Sigmoid colon (tissue), 7 donors: ENCODE measurements at places on chromosomes 1 and 21. TPM values are rescaled to one million over a fixed set of nuclear protein-coding genes. Genes with fewer than 3 reads are reported as not detected.

DNA sequence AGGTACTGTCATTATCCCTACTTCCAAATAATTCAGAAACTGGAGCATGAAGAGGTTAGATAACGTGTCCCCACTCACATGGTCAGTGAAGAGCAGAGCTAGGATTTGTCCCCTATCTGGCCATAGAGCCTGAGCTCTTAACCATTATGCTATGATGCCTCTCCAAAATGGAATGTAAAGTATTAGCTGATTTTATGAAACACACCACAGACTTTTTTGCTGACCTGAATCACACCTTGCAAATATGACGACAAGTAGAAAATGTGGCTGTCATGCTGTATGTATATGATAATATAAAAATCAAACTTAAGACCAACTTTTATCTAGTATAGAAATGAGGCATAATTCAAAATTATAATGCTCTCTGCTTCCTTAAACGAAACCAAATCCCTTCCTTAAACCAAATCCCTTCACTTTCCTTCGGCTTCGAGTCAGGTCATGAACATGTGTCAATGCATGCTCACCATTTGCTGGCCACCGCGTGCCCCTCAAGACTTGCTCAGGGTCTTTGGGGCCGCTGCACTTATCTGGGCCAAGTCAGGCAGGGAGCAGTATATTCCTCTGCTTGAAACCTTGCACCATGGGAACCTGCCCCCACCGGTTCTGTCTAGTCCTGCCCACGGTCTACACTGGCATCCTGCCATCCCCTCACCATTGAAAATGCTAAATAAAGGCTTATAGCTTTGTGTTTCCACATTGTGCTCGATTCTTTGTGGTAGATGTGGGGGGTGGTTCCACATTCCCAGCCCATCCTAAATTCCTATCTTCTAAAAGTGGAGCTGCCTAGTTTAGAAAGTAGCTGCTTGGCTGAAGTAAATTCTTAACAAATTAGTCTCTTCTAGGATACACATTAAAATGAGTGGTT lies 1.6 kb upstream of the TMCC2 start:
- no peaks in the 10 kb centered on the region for H3K27me3 ChIP-seq
- H3K36me3 ChIP-seq = no peaks in the 10 kb centered on the region
- H3K27ac ChIP-seq = no peak overlapping the region
- H3K4me3 ChIP-seq = no peak overlapping the region
- no peak for DNase-seq
- H3K4me1 ChIP-seq = peaks cover 25% of the 10 kb centered on the region

GRCh38 chr1:152907686-152908601 lies at the start of gene IVL:
IVL (plus strand) TSS chr1:152908546; CDS start chr1:152909798, 1,252 bp downstream.
- H3K27me3 ChIP-seq = no peaks in the 10 kb centered on the region
- H3K4me3 ChIP-seq = no peak within 1 kb of the TSS
- H3K4me1 ChIP-seq = no peaks in the 10 kb centered on the region
- DNase-seq = no peak
- H3K27ac ChIP-seq = no peak within 1 kb of the TSS
- H3K36me3 ChIP-seq = no peaks in the 10 kb centered on the region

GRCh38 chr21:23534850-23535249 lies 2072.4 kb downstream of the MRPL39 start:
- DNase-seq = no peak
- no peak overlapping the region for H3K27ac ChIP-seq
- no peaks in the 10 kb centered on the region for H3K36me3 ChIP-seq
- no peaks in the 10 kb centered on the region for H3K4me1 ChIP-seq
- no peaks in the 10 kb centered on the region for H3K27me3 ChIP-seq
- no peak overlapping the region for H3K4me3 ChIP-seq

GRCh38 chr1:35298464-35298863 lies 30.0 kb downstream of the ZMYM4 start:
- no peaks in the 10 kb centered on the region for H3K27me3 ChIP-seq
- no peak for DNase-seq
- H3K4me3 ChIP-seq = no peak overlapping the region

IFI44 gene
- total RNA-seq = 23.0 TPM

- no peak for DNase-seq
- no peak overlapping the region for H3K27ac ChIP-seq
- no peaks in the 10 kb centered on the region for H3K4me1 ChIP-seq
- no peaks in the 10 kb centered on the region for H3K36me3 ChIP-seq
These were observed 1.2 kb downstream of the CNR2 start for GRCh38 chr1:23911921-23912320.

ORC1 gene
- 0.95 TPM for total RNA-seq

NUF2 gene
- total RNA-seq = not detected

DNA sequence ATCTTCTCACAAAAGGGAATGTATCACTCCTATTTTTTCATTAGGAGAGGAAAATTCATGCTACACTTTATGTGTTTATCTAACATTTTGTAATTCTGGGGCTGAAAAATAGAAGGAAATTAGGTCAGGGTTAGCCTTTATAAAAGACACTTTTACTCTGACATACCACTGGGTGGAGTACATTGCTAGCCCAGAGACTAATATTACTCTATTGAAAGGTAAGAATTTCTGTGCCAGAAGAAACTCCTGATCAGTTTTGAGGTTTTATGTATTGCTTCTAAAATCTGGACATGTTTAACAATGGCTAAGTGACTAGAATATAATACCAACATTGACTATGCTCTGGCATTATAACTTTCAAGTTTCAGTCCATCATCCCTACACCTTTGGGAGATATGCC lies 724.6 kb downstream of the USP25 start:
- H3K36me3 ChIP-seq = no peaks in the 10 kb centered on the region
- DNase-seq = no peak
- H3K4me3 ChIP-seq = no peak overlapping the region
- no peak overlapping the region for H3K27ac ChIP-seq
- no peaks in the 10 kb centered on the region for H3K27me3 ChIP-seq
- H3K4me1 ChIP-seq = no peaks in the 10 kb centered on the region

- H3K4me3 ChIP-seq = no peak overlapping the region
- H3K27me3 ChIP-seq = no peaks in the 10 kb centered on the region
- H3K36me3 ChIP-seq = no peaks in the 10 kb centered on the region
These were observed 176.2 kb downstream of the DUSP10 start for GRCh38 chr1:221565711-221566110.

- no peak overlapping the region for H3K27ac ChIP-seq
- peaks cover 38% of the 10 kb centered on the region for H3K36me3 ChIP-seq
- no peaks in the 10 kb centered on the region for H3K27me3 ChIP-seq
- H3K4me3 ChIP-seq = no peak overlapping the region
- DNase-seq = no peak
These were observed 36.7 kb downstream of the ATP1A1 start for GRCh38 chr1:116409751-116410191.

MPL gene
- not detected for total RNA-seq

- peaks cover 26% of the 10 kb centered on the region for H3K36me3 ChIP-seq
- no peak for DNase-seq
- H3K27ac ChIP-seq = no peak overlapping the region
- no peaks in the 10 kb centered on the region for H3K4me1 ChIP-seq
These were observed 41.7 kb downstream of the DIP2A start for GRCh38 chr21:46500224-46500861.

DNA sequence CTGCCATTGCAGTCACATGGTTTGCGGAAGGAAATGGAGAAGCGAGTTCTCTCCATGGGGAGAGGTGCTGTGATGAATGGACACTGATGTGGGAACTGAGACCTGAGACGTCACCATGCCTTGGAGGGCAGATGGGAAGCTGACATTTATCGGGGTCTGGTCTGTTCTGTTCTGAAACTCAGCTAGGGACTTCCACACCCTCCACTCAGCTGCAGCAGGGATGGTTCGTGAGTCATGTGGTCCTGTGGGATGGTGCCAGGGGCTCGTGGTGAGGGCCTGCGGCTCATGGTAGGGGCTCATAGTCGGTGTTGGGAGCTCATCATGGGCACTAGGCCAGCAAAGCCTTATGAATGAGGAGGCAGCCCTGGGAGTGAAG lies 6.1 kb downstream of the GPR137B start:
- no peak overlapping the region for H3K27ac ChIP-seq
- peaks cover 11% of the 10 kb centered on the region for H3K4me1 ChIP-seq
- no peaks in the 10 kb centered on the region for H3K27me3 ChIP-seq

- no peak overlapping the region for H3K27ac ChIP-seq
- H3K27me3 ChIP-seq = no peaks in the 10 kb centered on the region
- no peak for DNase-seq
- H3K4me1 ChIP-seq = peaks cover 24% of the 10 kb centered on the region
- H3K36me3 ChIP-seq = peaks cover 75% of the 10 kb centered on the region
- H3K4me3 ChIP-seq = no peak overlapping the region
These were observed 10.4 kb upstream of the CCDC27 start for GRCh38 chr1:3741566-3742438.

NOC2L gene
- 27.1 TPM for total RNA-seq

- no peaks in the 10 kb centered on the region for H3K27me3 ChIP-seq
- no peaks in the 10 kb centered on the region for H3K36me3 ChIP-seq
- peak; percentile 88 for DNase-seq
- H3K4me1 ChIP-seq = peaks cover 45% of the 10 kb centered on the region
- H3K4me3 ChIP-seq = peak overlapping the region; percentile 28
These were observed 208.2 kb upstream of the TMEM51 start for GRCh38 chr1:14945132-14946010.

DNA sequence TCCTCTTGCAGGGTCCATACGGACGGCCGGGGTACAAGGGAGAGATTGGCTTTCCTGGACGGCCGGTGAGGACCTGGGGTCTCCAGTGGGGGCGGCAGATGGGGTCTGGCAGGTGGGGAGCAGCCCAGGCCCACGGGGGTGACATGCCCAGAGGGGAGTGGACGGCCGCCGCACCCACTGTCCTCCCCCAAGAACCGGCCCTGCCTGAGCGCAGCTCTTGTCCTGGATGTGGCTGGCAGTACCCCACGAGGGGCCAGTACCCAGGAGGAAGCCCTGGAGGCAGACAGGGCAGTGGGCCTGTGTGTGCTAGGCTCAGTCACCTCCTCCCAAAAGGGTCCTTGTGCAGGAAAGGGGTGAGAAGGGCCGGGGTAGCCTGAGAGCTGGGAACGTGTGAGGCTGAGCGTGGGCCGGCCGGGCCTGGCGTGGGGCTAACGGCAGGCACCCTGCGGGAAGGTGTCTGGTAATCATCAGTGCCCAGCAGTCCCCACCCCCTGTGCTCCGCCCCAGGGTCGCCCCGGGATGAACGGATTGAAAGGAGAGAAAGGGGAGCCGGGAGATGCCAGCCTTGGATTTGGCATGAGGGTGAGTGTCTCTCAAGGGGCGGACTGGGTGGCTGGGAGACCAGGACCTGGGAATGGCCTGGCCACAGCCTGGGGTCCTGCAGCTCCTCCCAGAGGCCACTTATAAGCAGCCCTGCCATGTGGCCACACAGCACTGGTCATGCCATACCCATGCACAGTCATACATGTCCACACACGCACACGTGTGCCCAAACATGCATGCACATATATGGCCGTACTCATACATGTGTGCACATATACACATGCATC lies 47.2 kb downstream of the SLC19A1 start:
- no peak overlapping the region for H3K4me3 ChIP-seq
- H3K36me3 ChIP-seq = peaks cover 78% of the 10 kb centered on the region
- H3K4me1 ChIP-seq = no peaks in the 10 kb centered on the region
- no peaks in the 10 kb centered on the region for H3K27me3 ChIP-seq
- DNase-seq = peak; percentile 63

AKIRIN1 gene
- 51.7 TPM for total RNA-seq

GRCh38 chr21:44368711-44369446 lies 15.5 kb downstream of the TRPM2 start:
- peak; percentile 62 for DNase-seq
- H3K4me3 ChIP-seq = no peak overlapping the region
- no peak overlapping the region for H3K27ac ChIP-seq

DNA sequence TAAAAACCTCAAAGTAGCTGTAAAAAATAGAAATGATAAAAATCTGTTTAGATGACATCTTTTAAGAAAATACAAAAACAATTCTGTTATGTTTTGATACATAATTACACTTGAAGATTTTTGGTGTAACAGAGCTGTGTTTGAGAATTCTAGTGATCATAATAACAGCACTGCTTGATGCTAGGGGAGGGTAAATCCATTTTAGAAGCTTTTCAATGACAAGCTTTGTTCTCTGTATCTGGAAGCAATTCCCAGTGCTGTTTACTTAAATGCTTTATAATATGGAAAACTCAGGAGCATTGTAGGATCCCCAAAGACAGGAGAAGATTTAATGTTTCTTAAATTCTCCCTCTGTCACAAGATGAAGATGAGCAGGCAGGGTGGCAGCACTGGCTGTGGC lies 359.3 kb downstream of the PDE4B start:
- H3K36me3 ChIP-seq = no peaks in the 10 kb centered on the region
- H3K4me3 ChIP-seq = no peak overlapping the region
- DNase-seq = no peak
- no peaks in the 10 kb centered on the region for H3K27me3 ChIP-seq
- H3K4me1 ChIP-seq = no peaks in the 10 kb centered on the region

LEFTY1 gene
- total RNA-seq = not detected

- H3K4me3 ChIP-seq = no peak overlapping the region
- no peaks in the 10 kb centered on the region for H3K27me3 ChIP-seq
- no peaks in the 10 kb centered on the region for H3K4me1 ChIP-seq
- no peaks in the 10 kb centered on the region for H3K36me3 ChIP-seq
These were observed 7.6 kb downstream of the UBASH3A start for GRCh38 chr21:42411197-42411869.

DNA sequence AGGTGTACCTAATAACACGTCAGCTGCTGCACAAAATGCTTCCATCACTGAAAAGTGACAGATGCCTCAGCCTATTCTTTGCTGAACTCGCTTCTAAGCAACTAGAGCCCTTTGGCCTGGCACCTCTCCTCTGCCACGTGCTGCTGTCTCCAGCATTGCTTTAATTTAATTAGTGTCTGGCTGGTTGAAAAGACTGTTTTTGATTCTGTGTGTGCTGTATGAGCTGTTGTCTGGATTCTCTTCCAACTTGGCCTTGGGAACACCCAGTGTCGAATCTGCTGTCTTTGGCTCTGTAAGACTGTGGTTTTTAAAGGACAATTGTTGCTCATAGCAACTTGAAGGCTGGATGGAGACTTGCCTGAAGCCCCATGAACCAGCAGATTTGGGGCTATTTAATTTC lies 109.5 kb downstream of the PSMG1 start:
- DNase-seq = no peak
- no peaks in the 10 kb centered on the region for H3K36me3 ChIP-seq
- no peak overlapping the region for H3K27ac ChIP-seq
- no peak overlapping the region for H3K4me3 ChIP-seq

GRCh38 chr1:24822887-24823286 lies 77.6 kb downstream of the CLIC4 start:
- H3K4me3 ChIP-seq = no peak overlapping the region
- H3K27me3 ChIP-seq = no peaks in the 10 kb centered on the region
- peaks cover 12% of the 10 kb centered on the region for H3K4me1 ChIP-seq
- H3K27ac ChIP-seq = no peak overlapping the region
- H3K36me3 ChIP-seq = no peaks in the 10 kb centered on the region

DNA sequence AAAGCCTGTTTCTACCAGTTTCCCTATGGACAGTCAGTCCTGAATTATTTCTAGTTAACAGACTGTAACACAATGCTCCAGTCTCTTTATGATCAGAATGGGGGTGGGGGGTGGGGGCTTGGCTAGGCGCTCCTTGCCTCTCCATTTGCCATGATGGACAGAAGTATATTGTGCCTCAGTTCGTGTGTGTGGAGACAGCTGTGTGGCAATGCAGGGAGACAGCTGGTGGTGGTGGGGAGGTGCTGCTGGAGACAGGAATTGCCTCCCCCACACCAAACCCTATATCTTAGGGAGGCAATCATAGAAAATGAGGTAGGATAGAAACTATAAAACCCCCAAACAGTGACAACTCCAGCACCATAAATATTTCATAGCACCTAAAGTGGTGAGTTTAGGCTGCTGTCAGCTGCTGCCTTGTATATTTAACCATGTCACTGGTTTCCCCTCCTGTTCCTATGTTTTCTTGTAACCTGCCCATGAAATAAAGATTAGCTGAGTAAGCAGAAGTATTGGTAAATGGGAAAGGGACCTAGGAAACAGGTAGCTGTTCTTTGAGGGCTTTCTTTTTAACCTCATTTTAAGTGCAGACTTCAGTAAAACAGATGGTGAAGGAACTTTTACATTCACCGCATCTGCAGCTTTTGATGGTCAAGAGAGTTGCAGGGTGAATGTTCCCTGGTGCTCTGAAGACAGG lies 3.4 kb downstream of the PLXNA2 start:
- H3K4me1 ChIP-seq = peaks cover 58% of the 10 kb centered on the region
